AG08396 (cell line): ENCODE measurements at places on chromosomes 4 and X.

- DNase-seq, result no peak
These were observed 59.6 kb upstream of the MAMLD1 start for GRCh38 chrX:150303386-150304097.

DNA sequence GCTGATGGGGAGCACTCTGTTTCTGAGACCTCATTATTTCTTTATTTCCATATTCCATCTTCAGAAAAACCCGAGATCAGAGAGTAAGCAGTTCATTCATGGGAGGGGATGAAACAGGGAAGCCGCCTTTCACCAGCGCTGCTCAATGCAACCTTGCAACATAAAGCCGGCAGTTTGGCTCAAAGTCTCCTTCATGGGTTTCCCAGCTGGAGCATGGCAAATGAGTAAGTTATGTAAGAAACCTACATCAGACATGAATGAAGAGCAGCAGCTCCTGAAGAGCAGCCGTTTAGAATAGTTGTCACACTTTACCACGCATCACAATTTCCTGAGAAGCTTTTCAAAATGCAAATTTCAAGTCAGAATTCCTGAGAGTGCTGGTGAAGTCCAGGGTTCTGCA, 578.8 kb downstream of the FSTL5 start:
- DNase-seq, result no peak

GRCh38 chr4:25827897-25828296, 34.9 kb downstream of the SEL1L3 start:
- DNase-seq, result no peak

- no peak for DNase-seq
These were observed 275.3 kb downstream of the RAPGEF2 start for GRCh38 chr4:159378056-159378616.

DNA sequence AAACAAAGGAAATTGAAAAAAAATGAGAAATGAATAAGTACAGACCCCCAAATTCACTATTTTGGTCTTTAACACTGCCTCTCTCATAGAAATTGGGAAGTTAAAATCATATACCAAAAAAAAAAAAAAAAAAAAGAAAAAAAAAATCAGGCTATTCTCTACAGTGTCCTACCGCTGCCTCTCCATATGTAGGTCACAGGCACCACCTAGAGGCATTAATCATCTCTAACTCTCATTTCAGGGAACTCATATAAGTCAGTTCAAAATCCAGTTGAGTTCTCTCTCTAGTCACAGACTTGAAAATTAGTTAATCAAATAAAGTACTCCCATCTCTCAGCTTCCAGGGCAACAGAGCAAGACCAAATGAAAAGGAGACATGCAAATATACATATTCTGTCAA, 47.9 kb downstream of the COX18 start:
- DNase-seq, result peak; percentile 24

- no peak for DNase-seq
These were observed 8.1 kb downstream of the ENPEP start for GRCh38 chr4:110484029-110484428.

- no peak for DNase-seq
These were observed 542.6 kb downstream of the CFAP47 start for GRCh38 chrX:36462142-36462541.

GRCh38 chrX:37425370-37425769, 76.2 kb downstream of the PRRG1 start:
- no peak for DNase-seq

DNA sequence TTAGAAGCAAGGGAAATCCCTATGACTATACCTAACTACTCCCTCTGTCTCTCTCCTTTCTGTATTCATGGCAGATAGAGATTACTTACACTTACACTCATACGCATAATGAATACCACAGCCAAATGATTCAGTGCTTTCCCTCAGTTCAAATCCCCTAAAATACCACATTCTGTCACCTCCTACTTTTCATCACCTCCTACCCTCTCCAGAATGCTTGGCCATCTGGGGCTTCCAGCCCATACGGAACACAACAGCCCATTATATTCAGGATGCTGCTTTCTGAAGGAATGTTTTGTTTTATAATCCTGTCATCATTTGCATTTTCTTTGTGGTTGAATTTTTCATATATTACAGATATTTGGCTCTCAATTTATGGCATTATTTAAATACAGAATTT, 361.6 kb downstream of the GRIA2 start:
- DNase-seq, result no peak

- no peak for DNase-seq
These were observed 70.5 kb upstream of the COX18 start for GRCh38 chr4:73139991-73140390.

GRCh38 chr4:168755598-168756477, 254.2 kb downstream of the CBR4 start:
- no peak for DNase-seq

GRCh38 chrX:13293700-13294099, 26.2 kb downstream of the ATXN3L start:
- no peak for DNase-seq

GRCh38 chr4:73447671-73448070, 11.7 kb downstream of the AFP start:
- no peak for DNase-seq

DNA sequence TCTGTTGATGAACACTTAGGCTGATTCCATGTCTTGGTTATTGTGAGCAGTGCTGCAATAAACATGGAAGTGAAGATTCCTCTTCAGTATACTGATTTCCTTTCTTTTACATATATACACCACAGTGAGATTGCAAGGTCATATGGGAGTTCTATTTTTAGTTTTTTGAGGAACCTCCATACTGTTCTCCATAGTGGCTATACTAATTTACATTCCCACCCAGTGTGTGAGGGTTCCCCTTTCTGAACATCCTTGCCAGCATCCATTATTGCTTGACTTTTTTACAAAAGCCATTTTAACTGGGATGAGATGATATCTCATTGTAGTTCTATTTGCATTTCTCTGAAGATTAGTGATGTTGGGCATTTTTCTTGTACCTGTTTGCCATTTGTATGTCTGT, 80.5 kb upstream of the GALNT7 start:
- DNase-seq, result no peak

DNA sequence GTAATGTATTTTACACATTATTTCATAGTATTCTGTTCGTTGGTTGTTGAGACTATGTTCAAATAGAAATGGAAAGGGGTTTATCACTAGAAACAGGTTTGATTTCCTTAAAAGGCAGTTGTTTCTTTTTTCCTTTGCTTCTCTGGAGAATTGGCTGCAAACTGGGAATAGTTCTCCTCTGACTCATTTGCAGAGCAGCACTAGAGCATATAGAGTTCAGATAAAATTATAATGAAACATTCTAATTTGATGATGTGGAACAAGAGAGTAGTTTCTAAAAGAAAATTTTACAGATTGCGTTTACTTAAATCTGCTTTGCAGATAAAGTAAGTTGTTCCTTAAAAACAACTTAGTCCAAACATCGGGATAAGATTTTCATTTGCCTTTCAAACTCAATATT, 29.7 kb downstream of the SYNPO2 start:
- peak; percentile 26 for DNase-seq

DNA sequence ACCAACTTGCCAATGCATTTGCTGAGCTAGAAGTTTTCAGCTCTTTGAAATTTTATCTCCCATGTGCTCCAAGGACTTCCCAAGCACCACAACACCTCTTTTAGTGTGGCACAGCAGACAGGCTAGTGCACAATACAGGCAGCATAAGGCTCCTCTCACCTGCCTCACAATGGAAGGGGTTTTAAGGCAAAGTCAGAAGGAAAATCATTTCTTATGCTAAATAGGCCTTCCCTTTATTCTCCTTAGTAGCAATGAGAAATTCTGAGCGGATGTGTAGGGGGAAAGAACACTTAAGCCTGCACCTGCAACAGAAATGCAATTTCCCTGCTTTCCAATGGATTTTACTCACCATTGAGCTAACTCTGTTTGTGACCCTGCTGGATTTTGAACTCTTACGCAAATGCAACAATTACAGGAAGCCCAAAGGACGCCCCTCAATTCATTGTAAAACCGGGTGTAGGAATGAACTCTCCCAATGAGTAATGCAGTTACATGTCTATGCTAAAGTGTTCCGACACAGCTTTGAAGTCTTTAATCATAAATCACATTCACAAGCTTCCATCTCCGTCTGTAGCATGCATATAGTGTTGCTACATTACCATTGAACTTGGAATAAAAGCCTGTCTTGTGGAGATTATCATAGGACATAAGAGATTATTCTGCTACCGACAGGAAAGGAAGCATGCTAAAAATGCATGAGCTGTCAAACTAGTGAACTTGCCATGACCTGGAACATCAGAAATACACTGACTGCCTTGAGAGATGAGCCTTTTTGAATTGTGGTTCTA, 1084.9 kb downstream of the RPA4 start:
- DNase-seq, result no peak

- DNase-seq, result no peak
These were observed 271.8 kb downstream of the CRLF2 start for GRCh38 chrX:940691-941090.

GRCh38 chrX:53422086-53422860, at the start of gene SMC1A:
SMC1A (minus strand) TSS chrX:53422654; CDS start chrX:53422600, 54 bp downstream.
- peak; percentile 97 for DNase-seq

GRCh38 chr4:34422472-34423175, 1821.7 kb downstream of the ARAP2 start:
- no peak for DNase-seq

DNA sequence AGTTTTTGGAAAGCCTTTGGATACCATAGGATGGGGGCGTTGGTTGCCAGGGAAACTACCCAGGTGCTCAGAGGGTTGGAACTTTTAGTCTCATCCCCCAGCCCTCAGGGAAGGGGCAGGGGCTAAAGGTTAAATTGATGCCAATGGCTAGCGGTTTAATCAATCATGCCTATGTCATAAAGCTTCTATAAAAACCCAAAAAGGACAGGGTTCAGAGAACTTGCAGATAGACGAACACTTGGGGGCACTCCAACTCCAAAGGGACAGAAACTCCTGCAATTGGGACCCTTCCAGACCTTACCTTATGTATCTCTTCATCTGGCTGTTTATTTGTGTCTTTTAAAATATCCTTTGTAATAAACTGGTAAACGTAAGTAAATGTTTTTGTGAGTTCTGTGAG, 30.0 kb upstream of the GPR173 start:
- no peak for DNase-seq

- no peak for DNase-seq
These were observed 52.2 kb downstream of the FRYL start for GRCh38 chr4:48727666-48728459.

- no peak for DNase-seq
These were observed 50.6 kb downstream of the ATP11C start for GRCh38 chrX:139882299-139882698.

DNA sequence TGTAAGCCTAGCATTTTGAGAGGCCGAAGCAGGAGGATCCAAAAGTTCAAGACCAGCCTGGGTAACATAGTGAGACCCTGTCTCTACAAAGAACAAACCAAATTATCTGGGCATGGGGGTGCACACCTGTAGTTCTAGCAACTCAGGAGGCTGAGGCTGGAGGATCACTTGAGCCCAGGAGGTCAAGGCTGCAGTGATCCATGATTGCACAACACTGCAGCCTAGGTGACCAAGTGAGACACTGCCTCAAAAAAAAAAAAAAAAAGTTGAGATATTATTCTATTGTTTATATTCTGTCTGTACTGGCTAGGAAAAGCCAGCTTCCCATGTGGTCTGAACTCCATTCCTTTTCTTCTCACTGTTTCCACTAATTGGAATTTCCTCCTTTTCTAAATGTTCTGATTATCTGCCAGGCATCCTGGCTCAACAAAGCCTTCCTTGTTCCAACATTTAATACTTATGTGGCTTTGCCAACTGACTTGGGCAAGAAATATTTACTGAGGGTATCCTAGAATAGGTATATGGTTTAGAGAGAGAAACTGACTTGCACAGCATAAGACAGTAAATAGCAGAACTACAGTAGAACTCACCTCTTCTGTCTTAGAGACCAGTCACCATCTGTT, 175.2 kb upstream of the ADAMTS3 start:
- DNase-seq, result no peak

GRCh38 chrX:38816155-38816554, 14.9 kb downstream of the MID1IP1 start:
- no peak for DNase-seq

- DNase-seq, result no peak
These were observed 16.9 kb downstream of the CPLX1 start for GRCh38 chr4:808860-809570.

DNA sequence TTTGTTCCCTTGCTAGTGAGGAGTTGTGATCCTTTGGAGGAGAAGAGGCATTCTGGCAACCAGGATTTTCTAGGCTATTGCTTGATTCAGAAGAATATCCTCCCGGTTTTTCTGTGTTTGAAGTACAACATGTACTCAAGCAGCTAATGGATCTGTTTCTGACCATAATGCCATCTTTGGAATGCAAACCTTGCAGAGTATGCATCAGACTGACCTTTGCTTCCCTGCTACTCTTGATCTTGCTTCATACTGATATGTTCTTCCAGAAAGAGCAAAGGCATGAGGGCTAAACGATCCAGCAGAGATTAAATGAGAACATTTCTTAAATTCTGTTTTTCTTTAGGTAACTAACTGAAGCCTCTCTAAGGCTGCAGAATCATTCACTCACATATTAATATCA, 265.4 kb upstream of the SLC7A11 start:
- peak; percentile 38 for DNase-seq

GRCh38 chrX:84168095-84168494, 19.9 kb downstream of the RPS6KA6 start:
- no peak for DNase-seq

- DNase-seq, result no peak
These were observed 761.0 kb downstream of the IL1RAPL1 start for GRCh38 chrX:29348288-29348687.

GRCh38 chr4:144556636-144557035, 89.3 kb upstream of the HHIP start:
- no peak for DNase-seq

GRCh38 chr4:24482871-24483270, 101.5 kb downstream of the DHX15 start:
- no peak for DNase-seq

GRCh38 chr4:112848911-112849310, 200.5 kb upstream of the ANK2 start:
- no peak for DNase-seq

GRCh38 chr4:156547439-156547838, 424.2 kb downstream of the PDGFC start:
- peak; percentile 48 for DNase-seq
